Urinary bladder (tissue), 4 donors: ENCODE measurements at places on chromosomes 6 and 20.
A peak's percentile ranks its signal among the peaks of the same experiment; 100 is the strongest.

GRCh38 chr6:162497389-162497788, 230.2 kb downstream of the PRKN start:
- no peak for DNase-seq

DNA sequence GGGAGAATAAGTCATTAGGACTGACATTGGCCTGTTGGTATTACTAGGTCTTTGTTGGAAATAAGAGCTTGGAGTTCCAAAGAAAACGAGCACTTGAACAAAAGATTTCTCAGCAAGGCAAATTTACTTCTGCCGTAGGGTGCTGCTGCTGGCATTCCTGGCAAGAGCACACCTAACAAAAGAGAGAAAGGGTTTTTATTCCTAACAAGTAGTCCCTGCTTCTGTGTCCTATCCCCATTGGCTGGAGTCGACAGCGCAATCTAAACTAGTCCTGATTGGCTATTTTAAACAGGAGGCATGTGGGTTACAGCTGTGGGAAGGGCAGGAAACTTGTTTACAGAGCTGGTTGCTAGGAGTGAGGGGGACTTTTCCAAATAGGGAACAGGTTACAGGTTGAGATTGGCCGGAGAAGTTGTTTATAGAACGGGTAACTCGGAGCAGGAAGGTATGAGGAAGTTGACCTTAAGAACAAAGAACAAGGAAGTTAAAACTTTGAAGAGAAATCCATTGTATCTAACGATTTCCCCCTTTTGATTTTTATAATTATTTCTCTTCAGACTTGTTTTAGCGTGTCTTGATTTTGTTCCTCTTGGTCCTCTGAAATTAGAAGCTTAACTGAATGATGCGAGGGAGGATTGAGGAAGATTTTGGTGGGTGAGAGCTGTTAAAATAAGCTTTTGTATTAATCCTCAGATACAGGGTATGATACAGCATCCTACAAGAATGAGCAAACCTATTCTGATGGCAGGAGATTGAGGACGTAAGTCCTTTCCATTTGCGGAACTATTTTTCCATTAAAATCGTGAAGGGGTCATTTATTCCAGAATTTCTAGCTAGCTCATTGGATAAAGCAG, 3.4 kb upstream of the ZNFX1 start:
- DNase-seq, result no peak

DNA sequence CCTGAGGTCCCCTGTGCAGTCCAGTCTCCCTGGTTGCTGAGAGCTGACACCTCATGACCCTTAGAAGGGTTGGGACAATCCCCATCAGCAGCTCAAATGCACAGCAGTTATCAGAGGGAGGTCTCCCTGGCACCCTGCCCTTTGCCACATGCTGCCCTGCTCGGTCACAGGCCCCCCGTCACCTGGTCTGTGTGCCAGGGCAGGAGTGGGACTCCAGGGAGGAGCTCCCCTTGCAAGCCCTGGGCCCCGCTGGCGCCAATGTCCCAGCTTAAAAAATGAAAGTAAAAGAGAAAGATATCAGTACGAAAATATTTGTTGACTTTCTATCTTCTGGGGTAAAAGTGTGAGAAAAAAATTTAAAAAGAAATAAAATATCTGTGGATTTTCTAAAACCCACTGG, 68.1 kb upstream of the SLC22A16 start:
- no peak for DNase-seq

DNA sequence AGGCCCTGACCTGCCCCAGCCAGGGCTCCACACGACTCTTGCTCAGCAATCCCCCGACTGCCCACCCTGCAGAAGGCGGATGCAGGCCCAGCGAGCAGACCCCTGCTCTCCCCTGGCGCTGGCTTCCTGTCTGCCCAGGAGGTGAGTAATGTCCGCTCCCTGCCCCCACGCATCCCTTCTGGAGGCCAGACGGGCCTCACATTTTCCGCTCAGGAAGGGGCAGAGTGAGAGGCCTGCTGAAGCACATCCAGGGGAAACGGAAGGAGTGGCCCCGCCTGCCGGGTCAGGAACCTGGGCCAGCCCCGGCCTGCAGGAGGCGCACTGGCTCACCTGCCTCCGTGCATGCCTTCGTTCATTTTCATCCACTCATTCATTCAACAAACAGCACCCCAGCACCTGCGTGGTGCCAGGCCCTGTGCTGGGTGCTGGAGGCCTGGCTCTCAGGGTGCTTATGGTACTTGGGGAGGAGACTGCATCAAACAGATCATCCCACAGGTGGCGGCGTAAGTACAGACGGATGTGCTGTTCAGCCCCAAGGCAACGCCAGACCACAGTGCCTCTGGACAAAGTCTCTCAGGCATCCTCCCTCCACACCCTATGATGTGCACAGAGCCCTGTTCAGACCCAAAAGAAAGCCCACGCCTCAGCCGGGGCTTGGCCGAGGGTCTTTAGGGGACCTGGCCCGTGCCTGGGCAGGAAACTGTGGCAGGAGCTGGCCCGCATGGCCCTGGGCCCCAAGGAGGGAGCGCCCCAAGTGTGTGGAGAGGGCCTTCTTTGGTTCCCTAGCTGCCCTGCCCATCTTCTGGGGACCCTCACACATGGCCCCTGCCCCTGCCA, 112.1 kb downstream of the ASXL1 start:
- DNase-seq, result no peak

DNA sequence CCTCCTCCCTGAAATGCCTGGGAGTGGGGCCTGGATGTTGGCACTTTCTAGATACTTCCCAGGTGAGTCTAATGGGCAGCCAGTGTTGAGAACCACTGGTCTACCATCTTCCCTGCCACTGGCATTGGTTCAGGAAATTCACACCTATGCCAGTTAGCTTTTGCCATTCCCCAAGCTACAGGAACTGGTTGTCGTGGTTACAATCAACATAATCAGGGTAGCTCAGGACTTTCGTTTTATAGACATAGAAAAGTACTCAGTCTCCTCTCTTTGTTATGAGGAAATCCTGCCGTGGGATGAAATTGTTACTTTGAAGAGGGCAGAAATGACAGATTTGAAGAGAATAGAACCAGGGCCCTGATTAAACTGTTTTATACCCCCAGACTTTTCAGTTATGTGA, 127.9 kb upstream of the FOXO3 start:
- peak; percentile 15 for DNase-seq

GRCh38 chr20:1392443-1392692, 486 bp downstream of the FKBP1A start:
- no peak for DNase-seq

DNA sequence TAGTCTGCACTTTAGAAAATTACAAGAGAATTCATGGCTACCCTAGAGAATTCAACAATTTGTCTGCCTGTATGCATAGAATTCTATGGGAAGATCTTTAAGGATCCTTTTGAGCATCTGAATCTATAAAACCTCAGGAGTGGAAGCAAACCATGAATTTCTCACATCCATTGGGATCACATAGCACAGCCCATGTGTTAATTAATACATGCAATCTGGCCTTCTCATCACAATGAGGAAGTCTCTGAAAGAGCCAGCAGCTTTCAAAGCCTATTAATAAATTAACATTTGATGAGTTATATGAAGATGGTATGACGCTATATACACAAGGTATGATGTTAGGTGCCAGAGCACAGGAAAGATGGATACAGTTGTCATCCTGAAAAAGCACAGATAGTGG, 24.7 kb downstream of the NDUFAF4 start:
- DNase-seq, result no peak

GRCh38 chr6:40352527-40353170, 234.5 kb downstream of the LRFN2 start:
- no peak for DNase-seq

GRCh38 chr6:119446609-119447008, 97.0 kb upstream of the MAN1A1 start:
- peak; percentile 52 for DNase-seq

DNA sequence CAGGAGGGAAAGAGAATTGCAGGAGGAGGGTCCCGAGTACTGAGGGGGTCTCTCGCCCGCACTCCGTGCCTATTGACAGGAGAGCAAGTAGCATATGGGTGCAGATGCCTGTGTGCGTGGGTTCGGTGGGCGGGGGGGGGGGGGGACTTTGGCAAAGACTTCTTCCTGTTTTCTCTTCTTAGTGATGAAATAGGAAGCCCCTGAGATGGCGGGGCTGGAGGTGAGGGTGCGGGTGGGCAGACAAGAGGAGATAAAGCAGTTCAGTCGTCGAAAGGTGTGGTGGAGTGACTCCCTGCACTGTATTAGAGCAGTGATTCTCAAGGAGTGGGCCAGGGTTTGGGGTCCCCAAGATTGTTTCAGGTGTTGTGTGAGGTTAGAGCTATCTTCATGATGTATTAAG, 3.7 kb downstream of the NAA20 start:
- DNase-seq, result no peak

DNA sequence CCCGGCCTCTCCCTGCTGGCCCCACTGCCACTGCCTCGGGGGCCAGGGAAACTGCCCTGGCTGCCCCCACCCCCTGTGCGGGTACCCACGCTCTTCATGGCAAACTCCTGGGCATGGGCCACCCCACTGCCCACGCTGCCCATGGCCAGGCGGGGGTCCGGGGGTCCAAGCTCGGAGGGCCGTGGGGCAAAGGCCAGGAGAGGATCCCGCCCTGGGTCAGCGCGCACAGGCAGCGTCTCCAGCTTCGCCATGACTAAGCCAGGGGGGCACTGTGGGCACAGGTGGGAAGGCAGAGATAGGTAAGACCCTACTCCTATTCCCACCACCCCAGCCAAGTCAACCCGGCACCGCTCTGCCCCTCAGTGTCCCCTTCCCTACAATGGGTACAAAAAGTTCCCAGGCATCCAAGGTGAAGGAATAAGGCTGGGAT, 6.4 kb downstream of the LZTS3 start:
- DNase-seq, result no peak

DNA sequence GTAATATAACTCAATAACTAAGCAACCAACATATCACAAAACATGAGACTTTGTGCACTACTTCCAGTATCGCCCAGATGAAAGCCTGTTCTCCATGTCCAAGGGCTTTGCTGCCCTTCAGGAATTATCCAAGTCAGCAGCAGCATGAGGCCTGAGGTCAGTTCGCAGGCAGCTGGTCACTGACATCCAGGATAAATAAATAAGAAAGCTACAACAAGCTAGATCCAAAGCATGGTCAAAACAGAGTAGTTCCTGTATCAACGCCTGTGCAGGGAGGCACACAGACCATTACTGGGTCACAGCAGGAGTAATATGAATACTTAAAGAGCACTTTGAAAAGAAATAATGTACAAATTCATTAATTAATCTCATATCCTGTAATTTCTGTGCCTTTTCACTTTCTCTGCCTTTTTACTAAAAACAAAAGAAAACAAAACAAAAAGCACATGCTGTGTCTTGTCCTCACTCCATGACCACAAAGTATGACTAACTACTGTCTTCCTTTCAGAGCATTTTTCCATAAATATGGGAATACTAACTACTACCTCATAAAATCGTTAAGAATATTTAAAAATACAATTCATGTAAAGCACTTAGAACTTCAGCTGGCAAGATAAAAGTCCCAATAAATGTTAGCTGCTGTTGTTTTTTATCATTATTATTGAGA, 374.9 kb upstream of the IRAK1BP1 start:
- no peak for DNase-seq

GRCh38 chr6:138989098-138989983, 1.3 kb upstream of the REPS1 start:
- no peak for DNase-seq

- DNase-seq, result no peak
These were observed 13.1 kb upstream of the DCBLD1 start for GRCh38 chr6:117469356-117469755.

DNA sequence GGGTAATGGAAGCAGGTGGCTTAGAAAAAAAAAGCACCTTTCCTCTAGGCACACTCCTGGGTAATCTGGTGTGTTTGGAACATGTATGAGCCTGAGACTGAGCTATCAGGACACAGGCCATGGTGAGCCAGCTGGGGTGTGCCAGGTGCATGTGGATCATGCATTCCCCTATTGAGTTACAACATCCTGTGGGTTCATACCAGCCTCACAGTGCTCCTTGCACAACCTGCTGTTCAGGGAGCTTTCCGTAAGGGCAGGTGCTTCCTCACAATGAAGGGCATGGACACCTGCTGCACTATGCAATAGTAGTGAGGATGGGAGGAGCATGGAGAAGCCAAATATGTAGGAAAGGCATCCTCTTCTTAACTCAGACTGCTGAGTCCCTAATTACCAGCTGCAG, 197.2 kb upstream of the SUPT3H start:
- no peak for DNase-seq

DNA sequence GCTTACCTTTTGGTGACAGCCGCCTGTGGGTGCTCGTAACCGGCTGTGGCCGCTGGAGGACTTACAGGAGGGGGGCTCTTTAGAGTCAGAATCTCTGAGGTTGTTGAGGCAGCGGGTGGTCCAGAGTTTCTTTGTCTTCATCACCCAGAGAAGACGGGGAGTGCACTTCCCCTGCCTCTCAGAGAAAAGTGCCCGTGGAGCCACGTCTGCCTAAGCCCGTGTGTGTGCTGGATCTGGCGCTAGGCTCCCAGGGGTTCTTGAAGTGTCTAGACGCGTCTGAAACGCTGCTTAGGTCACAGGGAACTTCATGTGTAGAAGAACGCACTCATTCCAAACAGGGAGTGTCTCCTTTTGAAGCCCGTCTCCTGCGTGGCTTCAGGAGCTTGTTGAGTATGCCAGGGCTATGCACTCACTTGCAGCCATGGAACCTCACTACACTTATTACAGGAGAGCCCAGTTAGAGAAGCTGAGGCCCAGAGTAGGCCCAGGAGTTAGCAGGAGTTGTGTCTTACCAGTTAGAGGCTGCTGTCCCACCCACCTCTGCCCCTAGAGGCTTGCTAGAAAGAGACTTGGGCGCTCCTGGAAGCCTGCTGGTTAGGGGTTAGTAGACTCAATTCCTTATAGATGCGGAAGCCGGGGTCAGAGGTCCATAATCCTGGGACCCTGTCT, 1.3 kb downstream of the LSM14B start:
- no peak for DNase-seq

DNA sequence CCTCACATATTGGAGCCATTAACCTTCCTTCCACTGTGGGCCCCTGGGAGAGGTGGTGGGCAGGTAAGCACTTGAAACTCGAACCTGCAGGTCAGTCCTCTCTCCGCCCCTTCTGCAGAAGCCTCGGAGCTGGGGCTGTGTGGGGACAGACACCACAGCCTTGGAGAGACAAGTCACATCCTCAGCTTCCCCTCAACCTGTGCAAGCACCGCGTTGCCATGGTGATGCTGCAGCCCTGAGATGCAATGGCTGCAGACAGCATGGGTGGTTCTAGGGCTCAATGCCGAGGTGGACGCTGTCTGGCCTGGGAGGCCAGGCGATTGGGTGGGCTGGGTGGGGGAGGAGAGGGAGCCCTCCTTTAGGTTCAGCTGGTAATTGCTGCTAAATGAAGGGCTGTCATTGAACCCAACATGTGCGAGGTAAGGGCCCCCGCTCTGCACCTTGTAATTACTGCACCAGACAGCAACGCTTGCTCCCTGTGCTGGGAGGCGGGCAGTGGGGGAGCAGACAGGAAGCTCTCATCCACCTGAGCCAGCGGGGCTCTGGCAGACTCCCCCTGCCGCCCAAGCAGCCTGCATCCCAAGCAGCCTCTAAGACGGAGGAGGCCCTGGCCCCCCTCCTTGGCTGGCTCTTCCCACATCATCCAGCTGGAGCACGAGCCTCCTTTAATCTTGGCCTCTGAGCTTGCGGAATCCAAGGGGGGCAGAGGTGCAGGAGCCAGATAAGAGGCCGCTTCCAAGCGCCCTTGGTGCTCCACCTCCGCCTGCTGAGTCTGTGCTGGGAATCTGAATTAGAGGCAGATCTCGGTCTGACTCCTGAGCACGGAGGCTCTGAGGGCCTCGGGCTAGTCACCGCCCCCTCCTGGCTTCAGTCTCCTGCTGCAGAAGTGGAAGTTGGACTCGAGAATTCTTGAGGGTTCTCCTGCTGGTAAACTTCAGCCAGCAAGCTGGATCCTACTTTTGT, 39.8 kb upstream of the CDH22 start:
- DNase-seq, result no peak

GRCh38 chr20:9838035-9838377, 870 bp downstream of the PAK5 start:
- DNase-seq, result no peak

- DNase-seq, result no peak
These were observed 98.8 kb upstream of the NRN1 start for GRCh38 chr6:6105472-6106036.
